ENCODE measurements at places on chromosomes 16 and 17.

DNA sequence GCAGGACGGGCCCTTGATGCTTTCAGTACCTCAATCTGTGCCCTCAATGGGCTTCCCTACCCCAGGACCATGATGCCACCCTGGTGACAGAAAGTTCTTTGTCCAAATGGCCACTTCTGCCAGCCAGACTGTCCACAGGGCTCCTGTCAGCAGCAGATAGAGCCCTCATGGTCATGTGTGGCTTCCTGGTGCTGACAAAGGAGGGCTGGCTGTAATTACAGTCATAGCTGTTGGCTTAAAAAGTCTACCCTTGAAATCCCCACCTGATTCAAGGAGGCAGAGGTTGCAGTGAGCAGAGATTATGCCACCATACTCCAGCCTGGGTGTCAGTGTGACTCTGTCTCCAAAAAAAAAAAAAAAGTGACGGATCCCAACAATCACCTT lies 3.3 kb downstream of the TRPV2 start:
- no peak for DNase-seq

DNA sequence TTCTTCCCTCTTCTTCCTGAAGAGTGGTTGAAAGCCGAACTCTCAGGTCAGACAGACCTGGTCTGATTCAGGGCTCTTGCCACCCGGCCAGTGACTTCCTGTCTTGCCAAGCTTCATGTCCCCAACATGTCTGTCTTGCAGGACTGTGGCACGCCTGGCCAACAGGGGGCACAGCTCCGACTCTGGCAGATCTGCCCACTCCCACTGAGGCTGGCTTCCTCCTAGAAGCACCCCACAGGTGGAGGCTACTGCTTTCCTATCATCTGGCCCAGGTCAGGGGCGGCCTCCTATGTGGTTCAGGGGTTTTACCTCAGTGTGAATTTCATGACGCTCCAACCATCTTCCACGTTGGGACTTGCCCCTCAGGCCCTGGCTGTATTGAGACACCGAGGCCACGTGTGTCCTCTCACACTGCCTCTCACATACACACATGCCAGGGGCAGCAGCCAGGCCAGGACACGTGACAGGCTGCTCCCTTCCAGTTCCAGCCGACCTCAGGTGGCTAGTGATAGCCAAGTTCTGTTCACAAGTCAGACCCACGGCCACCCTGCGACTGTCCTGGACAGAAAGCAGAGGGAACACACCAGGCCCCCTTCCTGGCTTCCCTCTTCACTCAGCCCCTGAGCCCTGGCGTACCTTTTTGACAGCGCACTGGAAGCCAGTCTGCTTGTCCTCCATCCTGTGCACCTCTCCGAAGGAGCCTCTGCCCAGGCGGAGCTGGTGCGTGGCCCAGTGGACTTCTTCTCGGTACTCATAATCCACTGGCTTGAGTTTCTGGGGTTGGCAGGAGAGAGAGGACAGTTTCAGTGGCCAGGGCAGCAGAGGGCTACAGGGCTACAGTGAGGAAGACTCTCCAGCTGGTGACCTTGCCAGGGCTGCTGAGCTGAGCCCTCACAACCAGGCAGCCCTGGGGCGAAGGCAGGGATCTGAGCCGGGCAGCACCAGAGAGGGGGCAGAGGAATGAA lies 22.6 kb upstream of the SPATA32 start:
- no peak for DNase-seq

- DNase-seq: no peak
These were observed 130.7 kb downstream of the PRKCA start for GRCh38 chr17:66432996-66433551.

DNA sequence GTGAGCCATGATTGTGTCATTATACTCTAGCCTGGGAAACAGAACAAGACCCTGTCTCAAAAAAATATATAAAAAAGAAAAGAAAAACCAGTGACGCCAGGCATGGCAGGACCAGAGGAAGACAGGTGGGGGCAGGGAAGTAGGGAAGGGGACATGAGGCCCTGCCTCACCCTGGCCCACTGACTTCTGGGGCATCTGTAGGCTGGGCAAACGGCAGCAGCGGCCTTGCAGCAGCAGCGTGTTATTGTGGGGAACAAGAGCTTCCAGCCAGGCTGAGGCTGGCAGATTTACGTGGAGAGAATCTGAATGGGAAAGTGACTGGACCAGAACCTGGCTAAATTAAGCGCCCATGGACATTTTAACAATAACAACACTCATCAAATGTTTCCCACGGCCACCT lies 19.4 kb downstream of the CMTM4 start:
- no peak for DNase-seq

GRCh38 chr17:77034677-77035424 lies 105.9 kb upstream of the SEC14L1 start:
- DNase-seq: no peak

DNA sequence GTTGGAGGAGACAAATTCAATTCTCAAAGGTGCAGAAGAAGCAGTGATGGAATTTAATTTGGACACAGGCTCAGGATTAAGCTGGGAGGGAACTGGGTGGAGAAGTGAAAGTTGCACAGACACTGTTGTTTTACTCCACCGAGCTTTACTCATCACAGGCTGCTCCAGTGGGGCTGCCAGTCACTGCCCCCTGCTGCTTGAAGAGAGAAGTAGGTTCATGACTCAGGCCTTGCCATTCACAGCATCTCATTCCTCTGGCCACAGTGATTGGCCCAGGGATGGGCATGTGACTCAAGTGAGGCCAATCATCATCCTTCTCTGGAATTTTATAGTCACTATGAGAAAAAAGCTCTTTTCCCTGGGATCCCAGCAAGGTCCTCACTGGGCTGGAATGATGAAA lies 11.8 kb downstream of the GNAO1 start:
- peak; percentile 16 for DNase-seq

- DNase-seq: no peak
These were observed 9.6 kb downstream of the MEIOB start for GRCh38 chr16:1862394-1862793.

GRCh38 chr16:22120440-22120839 lies 28.1 kb downstream of the VWA3A start:
- DNase-seq: no peak

DNA sequence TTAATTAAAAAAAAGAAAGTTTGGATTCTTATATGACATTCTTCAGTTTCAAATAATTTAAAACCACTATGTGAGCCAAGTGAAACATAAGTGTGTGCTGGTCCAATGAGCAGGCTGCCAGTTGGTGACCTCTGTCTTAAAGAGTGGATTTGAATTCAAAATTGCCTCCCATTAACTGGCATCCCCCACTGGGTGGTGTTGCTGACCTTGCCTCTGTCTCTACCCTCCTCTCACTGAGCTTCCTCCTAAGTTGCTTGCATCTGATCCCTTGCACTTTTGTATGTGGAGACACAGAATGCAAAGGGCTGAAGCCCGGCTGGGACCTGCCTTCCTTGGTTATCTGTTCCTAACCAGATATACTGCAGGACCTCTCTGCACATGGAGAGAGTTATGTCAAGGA lies 160.6 kb downstream of the CYLD start:
- no peak for DNase-seq

- no peak for DNase-seq
These were observed 14.9 kb downstream of the SPATA32 start for GRCh38 chr17:45246861-45247428.

- no peak for DNase-seq
These were observed 24.0 kb upstream of the SSTR5 start for GRCh38 chr16:1048442-1049112.

GRCh38 chr16:10081201-10081940 lies 100.9 kb downstream of the GRIN2A start:
- no peak for DNase-seq

DNA sequence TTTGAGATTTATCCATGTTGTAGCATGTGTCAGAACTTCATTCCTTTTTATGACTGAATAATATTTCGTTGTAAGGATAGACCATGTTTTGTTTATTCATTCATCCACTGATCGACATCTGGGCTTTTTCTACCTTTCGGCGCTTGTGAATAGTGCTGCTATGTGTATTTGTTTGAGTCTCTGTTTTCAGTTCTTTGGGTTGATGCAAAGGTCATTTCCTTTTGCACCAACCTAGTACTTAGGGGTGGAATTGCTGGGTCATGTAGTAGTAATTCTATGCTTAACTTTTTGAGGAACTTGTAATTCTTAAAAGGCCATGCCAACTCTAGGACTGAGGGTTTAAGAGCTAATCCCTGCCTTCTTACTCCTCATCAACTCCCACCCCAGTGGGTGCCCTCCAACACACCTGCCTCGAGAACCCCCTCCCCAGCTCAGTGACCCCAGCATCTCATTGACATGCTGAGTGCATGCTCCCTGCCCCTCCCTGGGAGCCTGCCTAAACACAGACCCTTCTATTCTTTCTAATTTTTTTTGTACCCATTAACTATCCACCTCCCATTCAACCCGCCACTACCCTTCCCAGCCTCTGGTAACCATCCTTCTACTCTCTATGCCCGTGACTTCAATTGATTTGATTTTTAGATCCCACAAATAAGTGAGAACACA lies 51.2 kb downstream of the ABAT start:
- DNase-seq: no peak

GRCh38 chr16:74249846-74250245 lies 46.8 kb upstream of the PSMD7 start:
- DNase-seq: no peak

- DNase-seq: no peak
These were observed 265.0 kb downstream of the CPPED1 start for GRCh38 chr16:12538667-12539091.

- DNase-seq: no peak
These were observed 928.7 kb upstream of the SOX9 start for GRCh38 chr17:71192039-71192555.

DNA sequence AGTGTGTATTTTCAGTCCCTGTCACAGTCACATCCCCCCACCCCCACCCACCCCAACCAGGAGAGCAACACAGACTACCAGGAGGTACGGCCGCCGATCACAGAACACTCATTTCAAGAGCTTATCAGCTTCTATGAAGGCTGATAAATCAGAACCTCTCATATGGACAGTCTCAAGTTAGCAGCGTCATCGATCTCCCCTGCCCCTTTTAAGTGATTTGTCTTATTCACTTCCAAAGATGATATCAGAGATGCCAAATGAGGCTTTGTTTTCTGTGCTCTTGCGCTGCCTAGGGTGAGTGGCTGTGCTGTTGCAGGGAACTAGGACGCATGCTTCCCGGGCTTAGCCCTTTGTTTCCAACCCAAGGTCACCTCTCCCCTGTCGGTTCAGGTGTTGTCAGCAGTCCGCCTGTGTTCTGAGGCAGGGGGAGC lies 26.8 kb upstream of the PMFBP1 start:
- DNase-seq: no peak

GRCh38 chr16:4272114-4272956 lies 488 bp downstream of the TFAP4 start:
- no peak for DNase-seq

- peak; percentile 54 for DNase-seq
These were observed 8.8 kb upstream of the CNOT1 start for GRCh38 chr16:58638148-58639036.

DNA sequence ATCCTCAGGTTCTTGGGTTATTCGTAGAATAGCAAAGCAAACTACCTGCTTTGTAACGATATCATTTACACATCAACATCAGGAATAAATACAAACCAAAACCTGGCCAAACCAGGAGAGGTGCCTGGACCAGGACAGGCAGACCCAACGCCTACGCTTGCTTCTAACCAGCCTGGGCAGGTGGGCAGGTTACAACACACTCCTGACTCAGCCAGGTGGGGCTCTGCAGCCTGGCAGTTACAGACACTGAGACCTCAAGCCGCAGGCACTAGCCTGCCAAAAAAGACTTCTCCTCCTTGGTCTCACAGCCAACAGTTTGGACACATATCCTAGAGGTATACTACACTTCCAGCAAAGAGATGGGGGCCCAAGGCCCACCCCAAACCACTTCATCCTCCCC lies 14.0 kb downstream of the ANKRD11 start:
- DNase-seq: no peak

- no peak for DNase-seq
These were observed 2.4 kb downstream of the ALKBH5 start for GRCh38 chr17:18185832-18186626.

- DNase-seq: peak; percentile 71
These were observed 11.8 kb upstream of the ZNF23 start for GRCh38 chr16:71473891-71474290.

DNA sequence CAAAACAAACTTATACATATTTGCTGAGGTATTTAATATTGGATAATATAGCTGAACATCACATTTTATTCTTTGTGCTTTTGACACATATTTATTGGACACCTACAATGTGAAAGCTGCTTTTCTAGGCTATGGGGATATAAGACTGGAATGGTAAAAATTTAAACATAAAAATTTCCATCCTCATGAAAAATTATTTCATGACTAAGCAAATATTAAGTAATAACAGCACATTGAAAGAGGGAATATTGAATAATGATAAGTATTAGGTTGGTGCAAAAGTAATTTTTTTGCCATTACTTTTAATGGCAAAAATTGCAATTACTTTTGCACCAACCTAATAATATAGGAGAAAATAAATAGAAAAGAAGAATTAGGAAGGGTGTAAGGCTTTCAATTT lies 972.5 kb upstream of the CDH8 start:
- no peak for DNase-seq

- DNase-seq: no peak
These were observed 211.1 kb downstream of the IRX3 start for GRCh38 chr16:54075446-54075845.

DNA sequence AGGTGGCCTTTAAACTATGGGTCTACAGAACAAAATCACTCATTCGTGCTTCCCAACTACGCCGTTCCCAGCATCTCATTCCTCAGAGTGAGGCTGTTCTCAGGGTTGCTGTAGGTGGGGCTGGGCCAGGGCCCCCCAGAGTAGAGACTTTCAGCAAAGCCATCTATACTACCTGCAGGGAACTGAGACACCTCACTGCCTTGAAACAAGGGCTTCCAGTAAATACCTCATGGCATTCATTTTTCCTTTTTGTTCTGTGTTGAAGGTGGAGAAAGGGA lies 4.2 kb upstream of the SDK2 start:
- DNase-seq: no peak

DNA sequence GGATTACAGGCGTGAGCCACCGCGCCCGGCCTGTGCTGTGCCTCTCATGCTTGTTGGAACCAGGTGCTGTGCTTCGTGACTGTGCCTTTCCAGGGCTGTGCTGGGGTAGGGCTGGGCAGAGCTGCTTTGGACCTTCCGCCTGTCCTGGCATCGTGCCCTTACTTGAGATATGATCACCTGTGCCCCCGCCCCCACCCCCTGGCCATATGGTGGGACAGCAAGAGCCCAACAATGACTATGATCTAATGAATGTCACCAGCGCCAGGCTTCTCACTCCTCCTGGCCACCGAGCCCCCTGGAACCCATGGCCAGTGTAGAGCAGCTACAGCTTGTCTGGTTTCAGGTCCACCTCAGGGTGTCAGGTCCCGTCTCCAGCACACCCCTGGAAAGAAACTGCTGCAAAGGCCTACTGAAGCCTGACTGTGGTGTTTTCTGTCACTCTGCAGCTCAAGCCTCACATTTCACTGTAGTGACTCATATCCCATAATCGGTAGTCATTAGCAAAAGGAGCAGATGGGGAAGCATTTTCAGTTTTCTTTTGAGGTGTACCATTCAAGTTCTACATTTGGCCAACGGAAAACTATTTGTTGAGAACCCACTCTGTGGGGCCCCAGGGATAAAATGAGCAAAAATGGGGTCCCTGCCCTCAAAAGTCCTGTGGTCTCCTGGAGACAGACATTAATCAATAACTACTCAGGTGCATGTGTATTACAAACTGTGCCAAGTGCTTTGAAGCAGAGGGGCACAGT lies 22.1 kb downstream of the FCSK start:
- DNase-seq: peak; percentile 49

- no peak for DNase-seq
These were observed 346.6 kb downstream of the SNX29 start for GRCh38 chr16:12323007-12323758.

GRCh38 chr16:48156790-48157209 lies 1.0 kb upstream of the ABCC12 start:
- peak; percentile 62 for DNase-seq
